ENCODE measurements at places on chromosomes 11 and 22. TPM values are rescaled to one million over a fixed set of nuclear protein-coding genes. Genes with fewer than 3 reads are reported as not detected.

GRCh38 chr11:104451197-104451893 is 287.4 kb upstream of the PDGFD start:
- no peak for DNase-seq

DNA sequence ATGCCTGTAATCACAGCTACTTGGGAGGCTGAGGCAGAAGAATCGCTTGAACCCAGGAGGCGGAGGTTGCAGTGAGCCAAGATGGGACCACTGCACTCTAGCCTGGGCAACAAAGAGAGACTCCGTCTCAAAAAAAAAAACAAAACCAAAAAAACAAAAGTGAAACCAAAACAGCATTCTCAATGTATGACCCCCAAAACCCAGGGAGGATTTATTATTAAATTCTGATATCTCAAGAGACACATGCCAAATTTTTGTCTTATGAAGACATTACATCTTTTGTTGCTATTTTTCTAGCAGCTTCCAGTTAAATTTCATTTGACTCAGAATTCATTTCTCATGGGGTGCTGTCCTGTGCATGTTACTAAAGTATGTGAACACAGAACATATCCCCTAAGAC is 3.0 kb upstream of the YPEL4 start:
- no peak for DNase-seq

GRCh38 chr11:45968901-45969300 is 46.4 kb downstream of the LARGE2 start:
- DNase-seq: no peak

GRCh38 chr11:67645521-67646461 is 4.7 kb downstream of the ACY3 start:
- DNase-seq: no peak

- DNase-seq: no peak
Observed at GRCh38 chr22:27845644-27846043, 44.1 kb upstream of the MN1 start.

DNA sequence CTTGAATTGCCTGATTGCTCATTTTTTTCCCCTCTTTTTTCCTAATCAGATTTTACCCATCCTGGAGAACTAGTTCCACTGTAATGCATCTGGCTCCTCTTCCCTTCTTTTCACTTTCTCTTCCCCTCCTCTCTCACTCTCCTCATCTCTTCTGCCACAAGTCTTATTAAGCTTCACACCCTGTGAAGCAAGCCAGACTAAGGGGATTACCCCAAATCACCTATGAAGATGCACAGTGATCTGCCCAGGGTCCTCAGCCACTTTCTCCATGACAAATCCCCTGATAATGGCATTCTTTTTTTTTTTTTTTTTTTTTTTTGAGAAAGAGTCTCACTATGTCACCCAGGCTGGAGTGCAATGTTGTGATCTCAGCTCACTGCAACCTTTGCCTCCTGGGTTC is 11.2 kb downstream of the UBASH3B start:
- DNase-seq: no peak

GRCh38 chr11:106063009-106063408 is 14.1 kb downstream of the KBTBD3 start:
- DNase-seq: no peak

- no peak for DNase-seq
Observed at GRCh38 chr22:21016644-21017420, 1.9 kb downstream of the P2RX6 start.

DNA sequence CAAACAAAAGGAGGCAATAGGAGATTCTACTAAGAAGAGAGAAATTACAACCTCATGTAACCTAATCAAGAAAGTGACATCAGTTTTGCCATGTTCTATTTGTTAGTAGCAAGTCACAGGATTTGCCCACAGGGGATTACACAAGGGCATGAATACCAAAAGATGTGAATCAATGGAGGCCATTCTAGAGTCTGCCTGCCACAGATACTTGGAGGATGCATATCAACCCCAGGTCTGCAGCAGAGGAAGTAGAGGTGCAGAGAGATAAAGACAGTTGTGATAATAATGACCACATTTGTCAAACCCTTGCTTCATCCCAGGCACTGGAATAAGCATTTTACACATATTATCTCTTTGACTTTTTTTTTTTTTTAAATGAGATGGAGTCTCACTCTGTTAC is 2.4 kb upstream of the ASCC2 start:
- no peak for DNase-seq

DNA sequence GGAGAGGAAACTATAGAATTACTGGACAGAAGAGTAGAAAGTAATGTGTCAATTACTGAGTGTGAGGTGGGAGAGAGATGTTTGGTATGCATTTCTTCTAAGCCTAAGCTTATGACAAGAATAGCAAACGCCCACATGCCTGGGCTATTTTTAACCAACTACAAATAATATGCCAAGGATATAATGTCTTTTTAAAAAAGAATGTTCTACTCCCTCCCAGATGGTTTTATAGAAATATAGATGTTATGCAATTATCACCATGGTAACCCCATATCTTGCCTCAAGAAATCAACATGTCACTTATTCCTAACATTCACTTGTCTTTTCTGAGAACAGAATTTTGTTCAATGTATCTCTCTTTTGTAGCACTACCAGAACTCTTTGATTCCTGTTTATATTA is 996.7 kb upstream of the CHORDC1 start:
- peak; percentile 31 for DNase-seq

DNA sequence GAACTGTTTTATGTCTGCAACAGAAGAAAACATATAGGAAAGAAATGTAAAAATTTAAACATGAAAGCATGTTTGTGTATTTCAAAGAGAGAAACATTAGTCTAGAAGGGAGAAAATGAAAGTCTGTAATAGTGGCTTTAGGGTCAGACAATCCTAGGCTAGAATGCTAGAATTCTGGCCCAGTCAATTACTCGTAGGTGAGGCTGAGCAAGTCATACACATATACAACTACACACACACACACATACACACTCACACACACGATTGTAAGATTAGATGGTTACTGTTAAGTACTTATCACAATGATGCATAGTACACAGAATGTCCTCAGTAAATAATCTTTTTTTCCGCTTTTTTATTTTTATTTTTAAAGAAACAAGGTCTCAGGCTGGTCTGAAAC is 37.7 kb upstream of the PCF11 start:
- no peak for DNase-seq

DNA sequence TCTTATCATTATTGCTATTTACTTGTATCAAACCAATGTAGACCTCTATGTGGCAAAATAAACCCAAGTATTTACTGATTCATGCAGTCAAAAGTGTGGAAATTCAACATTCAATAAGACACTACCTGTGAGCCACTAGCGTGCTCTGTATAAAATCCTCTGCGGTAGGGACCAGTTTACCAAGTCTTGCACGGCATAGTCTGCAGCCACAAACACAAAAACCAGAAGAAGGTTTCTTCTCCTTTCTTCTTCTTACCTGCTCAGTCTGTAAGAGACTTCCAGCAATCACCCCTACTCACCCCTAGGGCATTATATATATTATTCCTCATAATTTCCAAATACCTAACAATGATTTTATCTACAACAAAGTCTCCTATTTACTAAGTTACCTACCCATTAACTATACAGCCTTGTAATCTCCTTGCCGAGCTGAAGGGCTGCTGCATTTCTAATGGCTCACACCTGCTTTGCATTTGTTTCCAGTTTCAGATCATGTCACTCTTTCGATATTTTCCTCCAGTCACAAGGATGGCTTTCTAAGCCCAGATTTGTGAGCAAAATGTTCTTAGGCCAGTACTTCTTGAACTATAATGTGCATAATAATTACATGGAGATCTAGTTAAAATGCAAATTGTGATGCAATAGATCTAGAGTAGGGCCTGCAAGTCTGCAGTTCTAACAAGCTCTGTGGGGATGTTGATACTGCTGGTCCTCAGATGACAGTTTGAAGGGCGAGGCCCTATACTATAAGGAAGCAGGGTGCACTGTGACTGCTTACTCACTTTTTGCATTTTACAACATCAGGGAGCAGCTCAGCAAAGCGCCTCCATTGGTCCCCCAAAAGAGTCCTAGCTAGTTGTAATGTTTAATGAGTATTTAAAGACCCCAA is 191.9 kb upstream of the DDI1 start:
- DNase-seq: no peak

DNA sequence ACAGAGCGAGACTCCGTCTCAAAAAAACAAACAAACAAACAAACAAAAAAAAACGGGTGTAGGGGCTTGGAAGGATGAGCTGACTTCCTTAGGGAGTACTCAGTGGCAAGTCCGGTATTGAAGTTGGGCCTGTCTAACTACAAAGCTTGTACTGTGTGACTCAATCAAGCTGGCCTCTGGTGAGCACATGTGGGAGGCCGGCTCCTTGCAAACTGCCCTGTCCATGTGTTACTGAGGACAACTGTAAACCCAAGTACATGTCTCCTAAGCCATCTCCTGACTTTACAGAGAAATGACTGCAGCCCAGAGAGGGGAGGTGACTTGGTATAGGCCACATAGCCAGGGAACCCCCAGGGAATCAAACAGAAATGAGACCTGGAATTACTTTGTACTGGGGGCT is 11.6 kb downstream of the RIBC2 start:
- no peak for DNase-seq

DNA sequence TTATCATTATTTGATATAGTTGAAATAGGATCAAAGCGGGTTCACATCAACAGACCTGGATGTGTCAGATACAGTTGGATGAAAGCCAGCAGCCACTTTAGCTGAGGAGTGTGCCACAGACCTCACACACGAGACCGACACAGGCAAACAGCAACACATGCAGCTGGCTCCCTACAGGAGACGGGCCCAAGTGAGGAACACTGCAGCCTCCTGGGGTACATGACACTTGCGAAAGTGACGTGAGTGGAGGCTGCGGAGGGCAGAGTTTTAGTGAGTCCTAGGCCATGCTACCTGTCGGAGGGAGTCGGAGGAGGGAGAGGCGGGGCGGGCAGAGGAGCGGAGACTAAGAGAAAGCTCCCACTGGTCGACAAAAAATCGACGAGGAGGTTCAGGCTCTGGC is 100.9 kb upstream of the BID start:
- no peak for DNase-seq

- no peak for DNase-seq
Observed at GRCh38 chr11:1505480-1505879, 18.9 kb upstream of the MOB2 start.

DNA sequence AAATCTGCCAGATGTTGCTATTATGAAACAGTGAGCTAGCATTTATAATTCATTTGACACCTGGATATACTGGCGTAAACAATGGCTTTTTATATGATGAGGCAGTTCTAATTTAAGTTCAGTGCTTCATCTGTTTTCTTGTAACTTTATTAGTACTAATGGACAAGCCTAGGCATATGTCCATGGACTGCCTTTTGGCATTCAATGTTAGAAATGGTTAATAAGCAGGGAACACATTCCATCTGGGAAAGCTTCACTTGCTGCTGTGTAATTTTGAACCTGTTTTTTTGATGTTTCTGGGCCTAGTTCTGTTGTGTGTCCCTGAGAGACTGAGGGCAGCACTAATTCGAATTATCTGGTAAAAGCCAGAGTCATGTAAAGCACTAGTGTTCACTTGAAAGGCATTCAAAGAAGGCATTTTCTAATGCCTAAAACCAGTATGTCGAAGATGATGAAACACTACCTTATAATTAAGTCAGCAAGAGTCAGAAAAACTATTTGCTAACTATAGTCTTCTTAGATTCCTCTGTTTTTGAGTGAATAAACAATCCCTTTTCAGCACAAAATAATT is 138.5 kb downstream of the SWAP70 start:
- no peak for DNase-seq

DNA sequence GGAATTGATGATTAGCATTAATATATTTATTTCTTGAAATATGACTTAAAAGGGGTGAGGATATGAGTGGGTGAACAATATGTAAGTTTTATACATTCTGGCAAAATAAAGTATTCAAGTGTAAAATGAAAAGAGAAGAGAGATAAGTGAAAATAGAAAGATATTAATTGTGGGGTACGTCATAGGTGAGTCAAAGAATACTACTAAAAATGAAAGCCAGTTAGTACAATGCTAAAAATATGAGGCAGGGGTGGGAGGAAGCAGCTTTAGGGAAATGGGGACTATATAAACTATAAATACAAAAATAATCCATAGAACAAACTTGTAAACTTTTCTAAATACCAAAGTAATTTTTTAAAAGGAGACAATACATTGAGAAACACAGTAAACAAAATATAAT is 661.4 kb downstream of the CNTN5 start:
- DNase-seq: no peak

- DNase-seq: no peak
Observed at GRCh38 chr22:26812731-26813130, 155.3 kb downstream of the MIAT start.

- DNase-seq: no peak
Observed at GRCh38 chr22:38867471-38868285, 4.3 kb downstream of the CBX6 start.

GRCh38 chr22:43811777-43812148 is 342 bp downstream of the EFCAB6 start:
- DNase-seq: no peak

GRCh38 chr11:2443406-2443805 is 908 bp downstream of the TRPM5 start:
- no peak for DNase-seq

GRCh38 chr11:5234381-5234834 is at the start of gene HBD:
Gene HBD (minus strand): TSS chr11:5234483. CDS start chr11:5234433, 50 bp downstream.
- DNase-seq: no peak

DNA sequence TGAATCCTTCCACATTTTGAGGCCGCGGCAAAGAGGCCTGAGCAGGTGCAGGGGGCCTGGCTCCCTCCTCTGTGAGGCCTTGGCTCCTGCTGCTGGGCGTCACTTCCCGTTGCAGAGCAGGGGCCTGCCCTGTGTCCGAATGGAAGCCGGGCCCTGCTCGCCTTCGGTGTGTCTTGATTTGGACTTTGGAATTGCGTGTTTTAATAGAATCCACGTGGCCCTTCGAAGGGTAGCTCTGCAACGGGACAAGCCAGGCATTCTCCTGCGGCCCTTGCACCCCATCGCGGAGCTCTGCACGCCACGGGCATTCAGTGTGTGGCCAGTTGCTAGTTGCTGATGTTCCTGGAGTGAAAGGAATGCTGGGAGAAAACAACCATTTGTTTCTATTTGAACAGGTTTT is 25.8 kb downstream of the SAMM50 start:
- no peak for DNase-seq

GRCh38 chr11:69039501-69039900 is 9.2 kb upstream of the TPCN2 start:
- no peak for DNase-seq

DNA sequence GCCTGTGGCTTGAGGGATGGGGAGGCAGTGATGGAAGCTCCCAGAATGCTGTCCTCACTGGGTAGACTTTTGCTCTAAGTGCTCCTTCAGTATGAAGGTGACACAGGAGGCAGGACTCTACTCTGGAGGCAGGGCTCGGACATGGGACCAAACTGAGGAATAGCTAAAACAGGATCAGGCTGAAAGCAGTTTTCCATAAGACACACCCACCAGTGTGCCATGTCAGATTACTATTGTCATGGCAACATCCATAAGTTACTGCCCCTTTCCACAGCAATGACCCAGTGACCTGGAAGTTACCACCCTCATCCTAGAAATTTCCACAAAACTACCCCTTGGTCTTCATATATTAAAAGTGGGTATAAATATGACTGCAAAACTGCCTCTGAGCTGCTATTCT is 43.6 kb upstream of the GALNT18 start:
- DNase-seq: no peak

The GDPD5 gene
- 31.0 TPM for polyA plus RNA-seq

The NUP98 gene
- 57.9 TPM for polyA plus RNA-seq

The ACR gene
- 0.27 TPM for polyA plus RNA-seq

The VSIG10L2 gene
- polyA plus RNA-seq: not detected

The NUMA1 gene
- 285 TPM for polyA plus RNA-seq

The PANX2 gene
- polyA plus RNA-seq: 0.61 TPM

The KCNQ1OT1 gene
- polyA plus RNA-seq: 2.9 TPM

The ADAMTS15 gene
- polyA plus RNA-seq: 44.8 TPM

The C11orf65 gene
- polyA plus RNA-seq: 0.81 TPM

The CCDC87 gene
- polyA plus RNA-seq: 0.18 TPM

The DENND6B gene
- polyA plus RNA-seq: 18.0 TPM

The CASP5 gene
- 0.44 TPM for polyA plus RNA-seq

The ATF4 gene
- 329 TPM for polyA plus RNA-seq

Measured in right lung (tissue), 10 donors.